ENCODE measurements at places on chromosomes 3 and 15.

GRCh38 chr3:106824856-106825255 lies 552.4 kb upstream of the CCDC54 start:
- DNase-seq, result no peak

DNA sequence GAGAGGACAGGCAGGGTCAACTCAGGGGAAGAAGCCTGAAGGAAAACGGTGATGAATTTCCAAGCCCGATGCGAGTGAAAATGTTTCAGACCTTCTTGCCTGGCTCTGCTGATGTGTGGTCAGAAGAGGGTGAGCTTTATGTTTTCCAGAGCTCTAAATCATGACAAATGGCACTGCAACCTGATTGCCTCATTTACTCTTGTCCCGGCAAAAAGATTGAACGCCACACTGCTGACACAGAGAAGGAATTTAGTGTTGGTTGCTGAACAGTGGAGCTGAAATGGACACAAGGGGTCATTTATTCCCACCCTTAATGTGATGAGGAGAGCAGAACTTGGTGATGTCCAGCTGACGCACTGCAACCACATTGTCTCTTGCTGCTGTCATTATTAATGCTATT lies 36.1 kb upstream of the GABRG3 start:
- no peak for DNase-seq

DNA sequence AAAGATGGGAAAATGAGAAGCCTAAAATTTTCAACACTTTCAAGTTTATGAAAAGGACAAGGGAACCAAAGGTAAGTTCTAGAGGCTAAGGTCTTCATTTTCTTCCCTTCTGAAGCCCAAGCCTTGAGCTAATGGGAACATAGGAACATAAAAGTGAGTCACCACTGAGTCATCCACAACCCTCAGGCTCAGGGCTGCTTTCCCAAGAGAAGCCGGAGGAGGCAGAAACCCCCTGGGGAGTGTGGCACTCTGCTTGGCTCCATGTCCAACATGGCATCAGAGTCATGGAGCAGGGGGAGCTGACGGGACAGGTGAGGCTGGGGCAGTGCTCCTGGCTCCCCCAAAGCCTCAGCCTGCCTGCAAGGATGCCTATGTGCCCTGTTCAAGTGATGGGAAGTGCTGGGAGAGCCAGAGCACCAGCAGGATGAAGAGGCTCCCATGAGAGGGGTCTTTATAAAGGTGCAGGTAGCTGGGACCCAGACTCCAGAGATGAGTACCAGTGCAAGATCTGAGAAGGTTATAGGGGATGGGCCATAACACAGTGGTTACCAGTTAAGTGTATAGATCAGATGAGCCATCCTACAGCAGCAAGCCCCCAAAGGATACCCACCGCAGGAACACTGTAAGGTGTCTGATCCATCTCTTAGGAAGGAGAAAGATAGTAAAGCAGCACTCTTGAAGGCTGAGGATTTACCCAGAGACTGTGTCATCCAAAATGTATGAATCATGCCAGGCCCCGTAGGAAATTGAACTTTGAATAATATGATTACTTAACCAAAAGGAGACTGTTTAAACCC lies 31.8 kb upstream of the RYR3 start:
- no peak for DNase-seq

- no peak for DNase-seq
Observed at GRCh38 chr15:101641894-101642293, 10.3 kb downstream of the TM2D3 start.

DNA sequence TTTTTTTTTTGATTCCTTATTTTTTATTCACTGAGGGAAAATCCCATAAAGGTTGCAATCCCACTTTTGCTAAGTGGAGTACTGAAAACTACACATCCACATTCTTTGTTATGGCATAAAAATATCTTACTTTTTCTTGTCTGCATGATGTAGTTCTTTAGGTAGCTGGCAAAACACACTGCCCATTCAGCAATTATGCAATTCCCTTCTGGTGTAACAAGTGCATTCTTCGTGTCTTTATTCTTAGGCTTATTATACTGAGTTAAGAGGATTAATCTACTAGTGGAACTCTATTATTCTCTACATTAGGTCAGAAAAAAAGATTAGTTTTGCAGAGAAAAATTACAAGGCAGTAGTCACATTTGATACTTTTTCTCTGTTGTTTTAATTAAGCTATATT lies 403.8 kb upstream of the GBE1 start:
- no peak for DNase-seq

DNA sequence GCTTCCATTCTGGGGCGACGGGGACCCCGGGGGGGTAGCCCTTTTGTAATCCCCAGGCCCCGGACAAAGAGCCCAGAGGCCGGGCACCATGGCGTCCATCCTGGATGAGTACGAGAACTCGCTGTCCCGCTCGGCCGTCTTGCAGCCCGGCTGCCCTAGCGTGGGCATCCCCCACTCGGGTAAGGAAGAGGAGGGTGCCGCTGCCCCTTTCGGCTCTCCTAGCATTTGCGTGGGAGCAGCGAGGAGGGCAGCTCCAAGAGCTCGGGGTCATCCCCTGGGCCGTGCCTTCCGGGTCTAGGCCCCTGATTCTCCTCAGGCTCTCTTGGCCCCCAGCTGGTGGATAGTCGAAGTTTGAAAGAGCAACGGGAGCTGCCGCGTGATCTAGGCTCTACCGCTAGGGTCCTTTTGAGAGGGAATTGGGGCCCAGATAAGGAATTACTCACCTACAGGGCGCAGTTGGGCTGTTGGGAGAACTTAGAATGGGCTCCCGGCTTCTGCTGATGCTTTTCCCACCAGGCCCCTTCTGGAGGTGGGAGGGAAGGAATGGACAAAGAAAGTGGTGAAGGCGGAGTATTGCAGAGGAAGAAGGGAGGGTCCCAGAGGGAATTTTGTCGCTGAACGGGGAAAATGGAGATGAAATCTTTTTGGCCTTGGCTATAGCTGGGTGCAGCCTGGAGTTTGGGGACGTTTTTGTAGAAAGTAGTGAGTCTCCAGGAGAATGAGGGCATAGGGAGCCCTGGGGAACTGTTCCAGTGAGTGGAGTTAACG lies 615 bp downstream of the VPS18 start:
- DNase-seq, result peak; percentile 29

DNA sequence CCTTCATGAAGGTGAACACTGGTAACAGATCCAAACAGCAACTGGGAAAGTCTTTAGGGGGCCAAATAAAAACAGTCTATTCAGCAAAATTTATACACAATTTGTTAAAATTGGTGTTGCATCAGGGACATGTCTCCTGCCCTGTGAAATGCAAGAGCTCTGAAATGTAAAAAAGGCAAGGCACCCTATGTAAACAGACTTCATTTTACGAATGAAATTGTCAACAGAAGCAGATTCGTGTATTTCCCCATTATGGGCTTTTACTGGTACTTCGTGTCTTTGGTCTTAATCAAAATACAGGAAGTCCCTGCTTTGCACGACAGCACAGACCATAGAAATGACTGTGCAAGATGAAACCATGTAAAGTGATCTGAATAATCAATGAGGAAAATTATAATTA lies 127.3 kb upstream of the THBS1 start:
- no peak for DNase-seq

DNA sequence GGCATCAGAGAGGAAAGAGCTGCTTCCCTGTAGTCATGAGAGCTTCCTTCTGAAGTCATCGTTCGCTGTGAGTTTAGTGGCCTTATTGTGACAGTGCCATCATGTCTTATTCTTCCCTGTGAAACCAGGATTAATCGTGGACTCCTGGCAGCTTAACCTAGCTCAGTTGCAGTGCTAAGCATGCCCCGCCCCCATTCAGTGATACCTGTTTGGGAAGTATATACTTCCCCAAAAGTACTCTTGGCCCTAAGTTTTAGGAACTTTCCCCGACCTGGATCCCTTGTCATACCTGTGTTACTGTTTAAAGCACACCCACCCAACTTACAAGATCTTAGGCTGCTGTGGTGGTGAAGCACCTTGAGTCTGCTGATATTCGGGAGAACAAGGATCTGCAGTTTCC lies 32.1 kb upstream of the TIMP4 start:
- no peak for DNase-seq

DNA sequence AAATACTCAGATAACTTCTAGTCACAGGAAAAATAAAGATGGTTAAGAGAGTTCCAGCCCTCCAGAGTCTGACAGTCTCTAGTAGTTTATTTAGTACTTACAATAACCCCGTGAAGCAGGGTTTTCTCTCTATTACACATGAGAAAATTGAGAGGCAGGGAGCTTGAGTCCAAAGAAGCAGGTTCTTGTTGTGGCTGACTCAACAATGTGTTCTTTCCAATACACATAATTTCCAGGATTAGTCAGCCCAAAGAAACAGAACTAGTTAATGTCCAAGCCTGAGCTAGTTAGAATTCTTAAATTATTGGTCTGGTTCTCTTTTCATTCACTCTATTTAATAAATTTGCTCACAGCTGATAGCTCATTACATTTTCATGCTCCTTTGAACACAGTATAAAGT lies 49.9 kb downstream of the ALDH1A2 start:
- DNase-seq, result no peak

- no peak for DNase-seq
Observed at GRCh38 chr3:65551945-65552344, 486.8 kb downstream of the MAGI1 start.

DNA sequence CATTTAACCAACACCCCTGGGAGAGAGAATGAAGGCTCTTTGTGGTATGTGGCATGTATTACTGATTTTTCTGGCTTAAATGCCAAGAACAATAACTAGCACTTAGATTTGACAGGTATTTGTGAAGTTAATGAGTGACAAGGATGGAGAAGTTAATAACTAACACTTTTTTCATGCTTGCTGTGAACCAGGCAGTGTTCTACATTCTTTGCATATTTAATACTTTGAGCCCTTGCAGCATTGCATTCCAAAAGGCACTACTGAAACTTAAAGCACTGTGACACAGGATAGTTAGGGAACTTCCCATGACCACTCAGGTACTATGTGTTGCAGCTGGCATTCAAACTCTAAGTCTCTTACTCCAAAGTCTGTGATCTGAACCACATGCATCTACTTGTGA lies 650.6 kb downstream of the ZPLD1 start:
- DNase-seq, result no peak

DNA sequence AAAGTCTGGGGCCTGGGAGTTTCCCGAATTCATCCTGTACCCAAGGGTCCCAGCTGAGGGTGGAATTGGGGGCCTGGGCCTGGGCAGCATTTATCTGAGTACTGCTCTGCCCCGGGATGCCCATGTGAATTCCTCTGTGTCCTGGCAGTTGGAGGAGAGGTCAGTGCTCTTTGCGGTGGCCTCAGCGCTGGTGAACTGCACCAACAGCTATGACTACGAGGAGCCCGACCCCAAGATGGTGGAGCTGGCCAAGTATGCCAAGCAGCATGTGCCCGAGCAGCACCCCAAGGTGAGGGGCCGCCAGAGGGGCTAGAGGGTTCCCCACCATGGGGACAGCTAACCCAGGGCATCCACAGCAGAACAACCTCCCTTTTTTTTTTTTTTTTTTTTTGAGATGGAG lies 6.2 kb upstream of the RCCD1 start:
- peak; percentile 82 for DNase-seq

DNA sequence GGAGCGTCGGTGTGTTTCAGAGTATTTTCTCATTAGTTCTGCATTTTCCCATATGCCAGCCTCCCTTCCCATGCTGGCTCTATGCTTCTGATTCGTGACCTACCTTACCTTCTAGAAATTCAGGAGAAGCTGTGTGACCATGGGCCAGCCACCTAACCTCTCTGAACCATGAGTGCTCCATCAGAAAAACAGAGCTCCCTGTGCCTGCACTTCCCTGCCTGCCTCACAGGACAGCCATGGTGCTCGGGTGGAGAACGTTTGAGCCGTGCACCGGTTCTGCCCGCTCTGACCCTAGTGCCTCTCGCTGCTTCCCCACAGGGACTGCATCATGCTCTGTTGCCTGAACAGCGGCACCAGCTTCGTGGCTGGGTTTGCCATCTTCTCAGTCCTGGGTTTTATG lies 74.5 kb upstream of the SLC6A1 start:
- DNase-seq, result no peak

- no peak for DNase-seq
Observed at GRCh38 chr3:13072600-13073325, 466 bp downstream of the IQSEC1 start.

DNA sequence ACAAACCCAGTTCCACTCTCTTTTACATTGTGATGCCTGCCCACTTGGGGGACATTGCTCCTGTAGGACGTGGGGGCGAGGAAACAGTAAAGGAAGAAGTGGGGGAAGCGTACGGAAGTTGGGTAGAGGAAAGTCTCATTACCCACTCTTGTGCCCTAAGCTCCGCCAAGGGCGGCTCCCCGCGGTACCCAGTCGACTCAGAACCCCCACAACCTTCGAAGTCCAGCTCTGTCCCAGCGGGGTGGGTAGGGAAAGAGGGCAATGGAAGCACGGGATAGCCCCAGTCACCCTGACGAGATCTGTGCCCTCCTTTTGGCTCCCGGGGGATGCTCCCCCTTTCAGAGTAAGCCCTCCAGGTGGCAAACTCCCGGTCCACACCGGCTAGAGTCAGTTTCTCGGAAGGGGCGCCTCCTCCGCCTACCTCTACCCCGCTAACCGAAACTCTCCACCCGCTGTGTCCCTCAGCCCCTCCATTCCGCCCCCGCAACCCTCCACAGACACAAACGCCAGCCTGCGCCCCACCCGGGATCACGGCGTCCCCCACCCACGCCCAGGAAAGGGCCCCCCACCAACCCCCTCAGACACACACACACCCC lies 527 bp downstream of the CSNK1G1 start:
- DNase-seq, result no peak

- DNase-seq, result no peak
Observed at GRCh38 chr3:141465221-141465620, 21.6 kb upstream of the RASA2 start.

DNA sequence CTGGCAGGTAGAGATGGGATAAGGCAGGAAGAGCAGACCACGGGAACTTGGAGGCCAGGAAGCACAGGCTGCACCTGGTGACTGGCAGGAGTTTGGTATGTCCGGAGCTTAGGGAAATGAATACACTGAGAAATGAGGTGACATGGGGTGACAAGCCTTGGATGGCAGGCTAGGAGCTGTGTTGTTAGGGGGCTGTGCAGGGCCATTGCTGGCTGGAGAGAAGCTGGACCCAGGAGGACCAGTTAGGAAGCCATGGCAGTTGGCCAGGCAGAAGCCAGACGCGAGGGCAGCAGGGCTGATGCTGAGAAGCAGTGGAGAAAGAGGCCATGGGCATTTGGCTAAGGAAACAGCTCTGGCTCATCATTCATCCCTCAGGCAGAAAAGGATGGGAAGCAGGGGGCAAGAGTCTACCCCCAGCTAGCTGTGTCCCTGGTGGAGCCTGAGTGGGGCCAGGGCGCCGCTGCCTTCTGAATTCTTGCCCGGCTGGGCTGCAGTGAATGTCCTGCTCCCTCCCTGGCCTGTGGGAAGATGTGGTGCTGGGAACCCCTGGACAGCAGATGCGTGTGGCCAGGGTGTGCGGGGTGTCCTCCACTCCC lies 255.8 kb downstream of the FAM43A start:
- DNase-seq, result no peak

- no peak for DNase-seq
Observed at GRCh38 chr3:14301558-14301957, 100.8 kb upstream of the SLC6A6 start.

- DNase-seq, result no peak
Observed at GRCh38 chr3:32290619-32291018, 52.1 kb downstream of the CMTM8 start.

GRCh38 chr3:65814845-65815578 lies 223.7 kb downstream of the MAGI1 start:
- no peak for DNase-seq

GRCh38 chr3:184238246-184238818 lies 8.9 kb downstream of the VWA5B2 start:
- peak; percentile 58 for DNase-seq

- DNase-seq, result no peak
Observed at GRCh38 chr15:65355988-65356353, 21.8 kb downstream of the IGDCC3 start.
